ENCODE measurements at places on chromosomes 5 and 9.
A peak's percentile ranks its signal among the peaks of the same experiment; 100 is the strongest.

DNA sequence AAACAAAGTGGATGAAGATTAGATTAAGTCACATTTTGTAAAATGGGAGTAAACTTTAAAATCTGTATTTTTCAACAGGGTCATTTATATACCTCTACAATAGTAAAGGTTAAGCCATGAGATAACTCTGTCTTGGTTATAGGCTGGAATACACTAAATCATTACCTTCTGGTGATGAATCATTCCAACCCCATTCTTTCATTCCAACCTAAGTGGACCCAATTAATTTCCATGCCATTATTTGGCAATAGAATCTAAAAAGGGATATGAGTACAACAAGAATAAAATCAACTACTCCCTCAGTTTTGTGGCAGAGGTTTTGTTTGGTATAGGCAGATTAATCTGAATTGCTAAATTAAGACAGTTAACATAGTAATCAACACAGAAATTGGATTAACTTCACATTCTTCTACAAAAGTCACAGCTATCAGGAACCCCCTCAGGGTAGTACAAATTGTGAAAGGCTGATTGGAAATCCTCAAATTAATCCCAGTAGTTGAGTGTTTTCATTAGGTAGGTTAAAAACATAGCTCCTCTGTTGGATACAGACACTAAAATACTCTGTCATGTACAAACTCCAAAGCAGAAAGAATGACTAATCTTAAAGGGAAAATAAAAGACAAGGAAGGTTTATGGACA is 54.2 kb downstream of the ELAVL2 start:
- DNase-seq, result no peak

DNA sequence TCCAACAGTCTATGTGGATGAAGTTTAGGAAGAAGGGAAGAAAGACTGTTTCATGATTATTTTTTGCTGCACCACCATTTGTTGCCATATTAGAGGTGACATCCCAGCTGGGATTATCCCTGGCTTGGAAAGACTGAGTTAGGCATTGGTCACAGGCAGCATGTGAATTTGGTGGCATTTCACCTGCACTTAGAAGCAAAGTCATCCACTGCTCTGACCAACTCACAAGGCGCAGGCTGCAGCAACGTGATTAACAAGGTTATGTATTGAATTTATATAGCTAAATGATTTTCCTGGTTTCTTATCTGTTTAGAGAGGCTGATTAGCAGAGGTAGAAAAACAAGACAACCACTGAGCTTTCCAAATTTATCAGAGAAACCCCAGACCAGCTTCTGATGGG is 2.7 kb downstream of the FYB1 start:
- no peak for DNase-seq

DNA sequence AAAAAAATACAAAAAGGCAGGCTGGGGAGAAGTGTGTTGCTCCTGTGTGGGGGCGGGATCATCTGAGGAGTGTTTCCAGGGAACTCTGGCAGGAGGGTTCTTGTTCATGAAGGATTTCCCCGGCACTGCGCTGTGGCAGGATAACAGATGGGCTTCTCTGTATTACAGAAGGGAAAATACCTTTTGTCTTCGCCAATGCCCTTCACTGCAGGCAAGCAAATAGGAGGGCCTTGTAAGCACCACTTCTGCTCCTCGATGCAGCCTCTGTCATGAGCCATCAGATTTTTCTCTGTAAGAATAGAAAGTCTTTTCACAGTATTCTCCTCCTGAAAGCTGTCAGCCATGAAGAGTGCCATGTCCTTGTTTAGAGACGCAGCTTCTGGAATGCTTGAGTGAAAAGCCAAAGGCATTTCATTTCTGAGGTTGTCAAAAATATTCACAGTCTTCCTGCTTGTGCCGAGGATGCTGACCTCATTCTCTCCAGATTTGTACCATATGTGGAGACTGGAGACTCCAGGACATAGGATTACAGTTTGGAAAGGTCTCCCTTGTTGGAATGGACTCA is 294.0 kb downstream of the YTHDC2 start:
- no peak for DNase-seq

- DNase-seq, result no peak
Measured at GRCh38 chr9:112747094-112747493, 3.5 kb upstream of the SNX30 start.

DNA sequence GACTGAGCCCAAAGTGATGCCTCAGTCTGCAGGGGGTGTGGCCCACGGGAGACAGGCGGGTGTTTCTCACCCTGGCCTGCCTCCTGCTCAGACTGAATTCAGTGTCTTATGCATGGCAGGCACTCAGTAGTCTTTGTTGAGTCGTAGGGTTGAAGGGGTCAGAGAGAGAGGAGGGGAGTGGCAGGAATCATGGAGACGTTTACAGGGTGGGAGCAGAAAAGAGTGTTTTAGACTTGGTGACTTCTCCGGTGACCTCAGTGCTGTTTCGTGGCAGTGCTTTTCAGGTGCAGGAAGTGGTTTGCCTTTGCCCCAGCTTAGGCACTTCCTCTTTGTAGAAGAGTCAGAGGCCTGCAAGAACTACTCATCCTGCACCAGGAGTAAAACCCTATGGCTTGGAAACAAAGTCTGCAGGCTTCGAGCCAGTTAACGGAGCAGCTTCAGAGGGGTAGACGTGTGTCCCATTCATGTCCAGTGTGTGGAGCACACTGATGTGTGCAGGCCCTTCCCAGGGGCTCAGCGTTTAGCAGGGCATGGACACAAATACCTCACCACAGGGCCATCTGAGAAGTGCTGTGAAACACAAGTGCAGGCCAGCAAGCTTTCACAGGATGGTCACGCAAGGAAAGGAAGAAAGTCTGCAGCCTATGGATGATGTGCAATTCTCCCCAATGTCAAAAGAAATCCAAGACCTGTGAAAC is 24.5 kb upstream of the SEMA4D start:
- DNase-seq, result peak; percentile 89

DNA sequence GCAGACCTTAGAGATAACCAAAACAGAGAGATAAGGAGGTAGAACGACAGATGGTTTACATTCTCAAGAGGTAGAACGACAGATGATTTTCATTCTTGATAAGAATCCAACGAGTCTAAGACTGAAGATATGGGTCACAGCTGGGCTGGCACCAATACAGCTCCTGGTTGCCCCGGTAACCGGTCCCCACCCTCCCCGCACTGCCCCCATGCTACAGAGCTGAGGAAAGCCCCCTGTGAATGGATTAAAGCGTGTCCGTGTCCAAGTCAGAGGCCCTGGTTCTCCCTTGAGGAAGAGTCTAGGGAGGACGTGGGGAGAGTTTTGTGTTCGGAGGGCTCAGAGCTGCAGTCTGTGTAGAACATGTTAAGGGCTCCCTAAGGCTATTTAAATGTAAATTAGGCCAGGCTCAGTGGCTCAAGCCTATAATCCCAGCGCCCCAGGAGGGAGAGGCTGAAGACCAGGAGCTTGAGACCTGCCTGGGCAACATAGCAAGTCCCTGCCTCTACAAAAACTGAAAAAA is 8.1 kb downstream of the IDNK start:
- no peak for DNase-seq

DNA sequence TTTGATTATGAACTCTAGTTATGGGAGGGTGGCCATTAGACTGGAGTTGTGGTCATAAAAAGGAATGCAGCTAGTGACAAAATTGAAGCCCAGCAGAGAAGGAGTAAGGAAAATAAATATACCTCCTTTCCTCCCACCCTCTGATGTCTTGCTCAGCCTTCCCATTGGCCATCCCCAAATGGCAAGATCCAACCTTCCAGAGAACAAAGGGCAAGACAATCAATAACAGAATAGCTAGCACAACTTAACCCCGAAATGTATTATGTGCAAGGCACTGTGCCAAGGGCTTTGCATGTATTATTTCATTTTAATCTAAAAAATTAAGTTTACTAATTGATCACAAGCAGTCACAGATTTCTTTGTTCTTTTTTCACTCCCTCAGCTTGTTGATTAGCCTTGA is 3.6 kb downstream of the ITGA1 start:
- no peak for DNase-seq

DNA sequence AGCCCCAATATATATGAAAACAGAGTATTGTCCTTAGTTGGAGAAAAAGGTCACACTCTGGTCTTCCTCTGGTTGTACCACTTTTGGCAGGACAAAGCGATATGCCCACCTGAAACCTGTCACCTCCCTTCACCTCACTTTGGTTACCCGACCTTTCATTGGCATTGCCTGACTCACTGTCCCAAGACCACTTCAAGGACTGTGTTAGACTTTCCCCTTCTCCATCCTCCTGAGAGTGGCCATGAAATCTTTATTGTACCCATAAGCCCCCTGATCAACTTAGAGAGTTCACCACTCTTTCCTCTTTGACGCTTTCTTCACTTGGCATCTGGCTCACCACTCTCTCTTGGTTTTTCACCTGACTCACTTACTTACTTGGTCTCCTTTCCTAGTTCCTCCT is 32.4 kb upstream of the AP3B1 start:
- DNase-seq, result no peak

DNA sequence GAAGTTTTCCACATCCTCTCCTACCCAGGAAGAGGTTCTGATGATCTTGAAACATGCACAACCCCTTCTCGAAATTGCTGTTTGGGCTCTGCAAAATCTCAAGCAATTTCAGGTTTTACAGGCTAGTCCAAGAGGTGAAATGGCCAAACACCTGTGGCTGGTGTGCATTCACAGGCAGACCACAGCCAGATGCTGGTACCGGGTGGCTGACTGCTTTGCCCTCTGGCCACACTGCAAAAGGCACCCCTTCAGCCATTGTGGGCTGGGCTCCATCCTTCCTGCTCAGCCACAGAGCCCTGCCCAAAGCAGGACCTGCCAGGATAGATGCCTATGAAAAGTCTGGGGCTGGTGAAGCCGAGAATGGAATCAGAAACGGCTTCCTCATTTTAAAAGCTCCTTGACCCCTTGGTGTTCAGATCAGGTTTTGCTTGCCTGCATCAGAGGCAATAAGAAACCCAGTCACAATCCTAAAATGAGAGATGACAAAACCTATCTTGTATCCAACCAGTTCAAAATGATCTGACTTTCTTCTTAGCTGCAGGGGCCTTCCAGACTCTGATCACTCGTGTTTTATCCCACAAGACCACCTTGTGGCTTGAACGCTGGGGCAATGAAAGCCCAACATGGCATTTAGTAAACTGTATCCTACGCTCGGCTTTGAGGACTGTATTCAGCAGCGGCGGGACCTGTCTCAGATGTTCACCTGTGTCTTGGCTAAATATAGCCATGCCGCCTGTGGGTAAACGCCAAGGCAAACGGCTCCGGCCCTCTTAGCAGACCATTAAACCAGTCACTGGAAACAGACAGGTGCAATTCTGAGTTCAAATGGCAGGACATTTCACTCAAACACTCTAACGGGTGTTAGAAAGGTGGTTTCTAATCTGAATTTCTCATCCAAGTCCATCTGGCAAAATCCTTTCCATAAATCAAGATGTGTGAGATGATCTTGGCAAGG is 49.6 kb downstream of the EPB41L4B start:
- no peak for DNase-seq

- no peak for DNase-seq
Measured at GRCh38 chr5:106523852-106524251, 1146.9 kb downstream of the EFNA5 start.

GRCh38 chr5:96636594-96636993 is 25.6 kb upstream of the CAST start:
- DNase-seq, result no peak

DNA sequence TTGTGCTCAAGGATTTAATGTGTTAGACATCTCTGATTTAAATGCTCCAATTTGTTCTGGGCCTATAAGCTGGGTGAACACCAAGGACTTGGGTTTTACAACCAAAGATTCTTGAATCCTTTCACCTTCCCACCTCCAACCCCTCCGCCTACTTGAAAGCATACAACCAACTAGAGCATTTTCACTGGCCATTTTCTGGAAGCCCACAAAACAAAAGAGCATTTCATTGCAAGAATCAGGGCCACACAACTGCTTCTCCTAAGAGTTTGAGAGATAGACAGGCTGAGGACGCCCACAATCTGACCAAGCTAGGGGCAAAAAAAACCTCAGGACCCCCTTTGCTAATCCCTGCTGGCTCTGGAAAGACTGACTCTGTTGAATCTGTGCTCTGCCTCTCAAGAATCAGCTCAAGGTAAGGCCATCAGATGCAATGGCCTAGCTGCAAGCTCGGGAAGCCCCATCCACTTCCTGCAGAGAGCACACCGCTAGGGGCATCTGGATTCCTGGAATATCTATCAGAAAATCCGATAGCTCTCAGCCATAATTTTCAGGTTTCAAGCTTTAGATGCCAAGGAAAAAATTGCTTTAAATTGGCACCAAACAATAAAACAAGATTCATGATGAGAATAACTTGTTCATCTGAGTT is 57.7 kb downstream of the RETREG1 start:
- no peak for DNase-seq

GRCh38 chr9:121654499-121655140 is 3.2 kb downstream of the DAB2IP start:
- no peak for DNase-seq

DNA sequence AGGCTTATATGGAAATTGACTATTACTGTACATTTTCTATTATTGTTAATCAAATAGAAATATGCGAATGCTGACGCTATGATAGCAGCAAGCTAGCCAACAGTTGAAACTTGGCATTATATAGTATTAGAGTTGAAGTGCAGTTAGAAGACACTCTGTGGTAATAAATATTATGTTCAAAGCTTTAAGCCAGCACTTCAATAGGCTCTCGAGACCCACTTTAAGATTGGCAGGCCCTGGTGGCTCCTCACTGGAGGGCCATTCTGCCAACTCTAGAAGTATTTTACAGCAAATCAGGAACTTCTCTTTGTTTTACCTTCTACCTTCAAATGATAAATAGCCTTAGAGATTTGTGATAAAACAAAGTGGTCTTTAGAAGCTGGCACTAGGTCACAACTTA is 2029.0 kb upstream of the WWC1 start:
- DNase-seq, result no peak

- no peak for DNase-seq
Measured at GRCh38 chr5:132661231-132662003, 3.4 kb downstream of the IL13 start.

DNA sequence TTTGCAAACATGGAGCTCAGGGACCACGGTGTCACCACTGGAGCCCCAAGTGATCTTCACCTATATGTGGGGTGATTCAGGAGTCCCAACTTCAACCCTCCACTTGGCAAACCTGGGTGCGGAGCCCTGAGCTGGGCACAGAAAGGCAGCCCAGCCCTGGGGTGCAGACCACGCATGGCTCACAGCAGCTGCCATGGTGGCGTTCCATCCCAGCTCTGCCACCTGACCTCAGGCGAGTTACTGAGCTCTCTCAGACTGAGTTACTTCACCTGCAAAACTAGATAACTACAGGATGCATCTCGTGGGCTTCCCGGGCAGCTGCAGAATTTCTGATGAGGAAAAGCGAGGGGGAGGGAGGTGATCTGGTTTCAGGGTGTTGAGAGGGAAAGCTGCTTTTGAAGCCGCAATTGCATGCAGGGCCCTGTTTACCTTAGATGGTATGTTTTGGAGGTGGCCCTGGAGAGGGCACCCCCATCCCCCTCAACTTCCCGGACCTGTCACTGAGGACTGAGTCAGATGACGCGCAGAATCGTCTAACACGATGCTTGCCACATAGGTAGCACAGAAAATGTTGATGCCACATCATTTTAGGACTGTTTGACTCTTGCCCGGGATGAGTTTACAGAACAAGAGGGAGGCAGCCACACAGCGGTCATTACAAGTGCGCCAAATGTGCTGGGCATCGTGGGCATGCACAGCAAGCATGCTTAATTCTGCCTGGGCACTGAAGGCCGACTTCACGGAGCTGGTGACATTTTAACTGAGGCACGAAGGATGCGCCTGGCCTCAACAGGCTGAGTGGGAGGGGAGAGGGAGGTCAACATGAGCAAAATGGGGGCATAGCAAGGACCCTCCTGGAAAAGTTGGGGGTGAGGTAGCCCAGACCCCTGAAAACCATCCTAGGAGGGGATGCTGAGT is 154.6 kb downstream of the COL23A1 start:
- DNase-seq, result no peak

GRCh38 chr5:98604301-98604700 is 169.2 kb upstream of the RGMB start:
- DNase-seq, result no peak

All from CD4-positive, alpha-beta T cell treated with Interleukin-4 for 4 hours (primary cell).